ENCODE measurements at places on chromosomes 12 and 14.

GRCh38 chr12:49227713-49228112 lies 37.2 kb upstream of the TUBA1C start:
- no peak for DNase-seq

- no peak for DNase-seq
These were observed 3.3 kb downstream of the PPP1R3E start for GRCh38 chr14:23299211-23299957.

GRCh38 chr14:100413699-100414098 lies 90.6 kb downstream of the SLC25A47 start:
- DNase-seq: no peak

DNA sequence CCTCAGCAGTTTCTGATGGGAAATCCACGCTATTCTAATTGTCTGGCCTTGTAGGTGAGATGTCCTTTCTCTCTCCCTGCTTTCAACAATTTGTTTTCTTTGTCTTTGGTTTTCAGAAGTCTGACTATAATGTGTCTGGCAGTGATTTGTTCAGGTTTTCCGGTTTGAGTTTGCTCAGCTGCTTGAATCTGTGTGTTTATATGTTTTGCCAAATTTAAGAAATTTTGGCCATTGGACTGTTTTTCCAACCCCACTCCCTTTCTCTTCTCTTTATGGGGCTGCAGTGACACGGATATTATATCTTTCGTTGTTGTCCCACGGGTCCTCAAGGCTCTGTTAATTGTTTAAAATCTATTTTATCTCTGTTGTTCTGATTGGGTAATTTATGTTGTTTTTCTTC lies 105.0 kb downstream of the ADGRD1 start:
- no peak for DNase-seq

DNA sequence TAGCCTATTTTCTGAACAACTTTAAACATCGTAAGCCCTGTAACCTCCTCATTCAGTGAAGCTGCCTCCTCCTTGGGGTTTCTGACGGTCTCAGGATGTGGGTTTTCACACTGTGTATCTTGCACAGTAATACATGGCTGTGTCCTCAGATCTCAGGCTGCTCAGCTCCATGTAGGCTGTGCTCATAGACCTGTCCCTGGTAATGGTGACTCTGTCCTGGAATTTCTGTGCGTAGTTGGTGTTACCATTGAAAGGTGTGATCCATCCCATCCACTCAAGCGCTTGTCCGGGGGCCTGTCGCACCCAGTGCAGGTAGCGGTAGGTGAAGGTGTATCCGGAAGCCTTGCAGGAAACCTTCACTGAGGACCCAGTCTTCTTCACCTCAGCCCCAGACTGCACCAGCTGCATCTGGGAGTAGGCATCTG lies 980.5 kb downstream of the TMEM121 start:
- no peak for DNase-seq

DNA sequence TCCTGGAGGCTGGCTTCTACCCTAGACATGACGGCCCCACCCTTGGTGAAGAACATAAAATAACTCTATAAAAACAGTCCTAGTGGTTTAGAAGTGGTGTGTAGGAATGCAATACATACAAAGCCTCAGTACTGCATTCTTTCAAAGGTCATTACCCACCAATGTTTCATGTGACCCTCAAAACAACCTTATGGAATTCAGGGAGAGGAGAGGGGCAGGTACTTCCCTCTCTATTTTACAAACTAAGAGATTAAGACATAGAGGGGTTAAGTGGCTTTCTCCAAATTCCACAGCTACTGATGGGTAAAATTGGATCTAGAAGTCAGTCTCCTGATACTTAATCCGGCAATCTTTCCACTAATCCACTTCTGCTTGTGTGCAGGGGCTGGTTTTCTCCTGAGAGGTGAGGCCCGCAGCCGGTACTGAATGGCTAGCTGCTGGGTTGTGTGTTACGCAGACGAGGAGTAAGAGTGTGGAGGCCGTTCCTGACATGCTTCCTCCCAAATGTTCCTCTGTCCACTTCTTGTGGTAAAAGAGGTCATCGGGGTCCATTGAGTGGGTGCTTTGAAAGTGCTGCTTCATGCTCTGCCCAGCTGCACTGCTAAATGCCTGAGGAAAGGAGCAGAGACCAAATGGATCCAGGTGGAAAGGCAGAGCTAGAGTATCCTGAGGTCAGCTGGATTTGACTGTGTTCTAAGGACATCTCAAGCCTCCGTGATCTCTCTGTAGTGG lies 16.2 kb downstream of the SLC7A8 start:
- no peak for DNase-seq

DNA sequence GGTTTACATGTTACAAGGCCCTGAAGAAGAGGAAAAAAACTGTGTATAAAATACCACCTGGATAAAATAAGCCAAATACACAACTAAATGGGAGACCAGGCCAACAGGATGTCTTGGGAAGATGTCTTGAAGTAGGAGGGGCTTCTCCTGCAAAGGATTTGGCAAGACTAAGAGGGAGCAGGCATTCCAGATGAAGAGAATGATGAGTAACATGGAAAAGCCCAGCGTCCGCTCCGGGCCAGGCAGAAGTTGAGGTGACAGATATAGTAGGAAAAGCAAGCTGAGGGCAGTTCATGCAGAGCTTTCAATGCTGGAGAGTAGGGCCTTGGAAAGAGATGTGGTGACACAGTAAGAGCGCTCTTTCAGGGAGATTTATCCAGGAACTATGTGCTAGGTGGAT lies 16.1 kb upstream of the EIF4B start:
- DNase-seq: no peak

DNA sequence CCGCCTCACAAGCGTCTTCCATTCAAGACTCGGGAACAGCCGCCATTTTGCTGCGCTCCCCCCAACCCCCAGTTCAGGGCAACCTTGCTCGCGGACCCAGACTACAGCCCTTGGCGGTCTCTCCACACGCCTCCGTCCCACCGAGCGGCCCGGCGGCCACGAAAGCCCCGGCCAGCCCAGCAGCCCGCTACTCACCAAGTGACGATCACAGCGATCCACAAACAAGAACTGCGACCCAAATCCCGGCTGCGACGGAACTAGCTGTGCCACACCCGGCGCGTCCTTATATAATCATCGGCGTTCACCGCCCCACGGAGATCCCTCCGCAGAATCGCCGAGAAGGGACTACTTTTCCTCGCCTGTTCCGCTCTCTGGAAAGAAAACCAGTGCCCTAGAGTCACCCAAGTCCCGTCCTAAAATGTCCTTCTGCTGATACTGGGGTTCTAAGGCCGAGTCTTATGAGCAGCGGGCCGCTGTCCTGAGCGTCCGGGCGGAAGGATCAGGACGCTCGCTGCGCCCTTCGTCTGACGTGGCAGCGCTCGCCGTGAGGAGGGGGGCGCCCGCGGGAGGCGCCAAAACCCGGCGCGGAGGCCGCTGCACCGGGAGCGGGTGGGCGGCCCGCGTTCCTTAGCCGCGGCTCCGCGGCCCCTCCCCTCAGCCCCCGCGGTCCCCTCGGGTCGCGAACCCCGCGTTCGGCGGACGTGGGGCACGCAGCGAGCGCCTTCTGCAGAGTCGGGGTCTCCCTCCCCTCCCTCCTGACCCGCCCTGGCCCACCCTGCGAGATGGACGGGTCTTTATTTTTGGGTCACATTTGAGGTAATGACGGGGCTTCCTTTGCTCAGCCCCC lies at the start of gene UBC:
Gene UBC, minus strand, starts transcription at position 259 of the 847 bp plus-strand sequence. CDS start 879 bp downstream, outside the sequence.
- peak; percentile 86 for DNase-seq

- DNase-seq: no peak
These were observed 119.2 kb downstream of the GALC start for GRCh38 chr14:87873741-87874140.

DNA sequence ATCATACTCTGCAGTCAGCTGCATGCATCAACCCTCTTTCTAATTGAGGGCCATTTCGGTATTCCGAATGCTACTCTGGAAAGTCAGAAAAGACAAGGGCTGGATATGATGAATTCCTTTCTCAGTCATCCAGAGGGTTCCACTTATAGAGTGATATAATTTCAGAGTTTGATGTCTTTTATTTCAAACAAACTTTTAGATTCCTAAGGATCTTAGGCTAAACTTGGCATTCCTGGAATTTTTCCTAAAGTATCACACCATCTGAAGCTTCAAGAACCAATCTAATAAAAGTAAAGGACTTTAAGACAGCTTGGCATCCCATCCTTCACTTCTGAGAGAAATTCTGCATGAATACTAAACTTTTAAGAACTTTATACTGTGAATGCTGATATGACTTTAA lies 69.3 kb upstream of the KCNJ8 start:
- no peak for DNase-seq

GRCh38 chr12:118999107-118999506 lies 17.8 kb downstream of the SRRM4 start:
- DNase-seq: no peak

DNA sequence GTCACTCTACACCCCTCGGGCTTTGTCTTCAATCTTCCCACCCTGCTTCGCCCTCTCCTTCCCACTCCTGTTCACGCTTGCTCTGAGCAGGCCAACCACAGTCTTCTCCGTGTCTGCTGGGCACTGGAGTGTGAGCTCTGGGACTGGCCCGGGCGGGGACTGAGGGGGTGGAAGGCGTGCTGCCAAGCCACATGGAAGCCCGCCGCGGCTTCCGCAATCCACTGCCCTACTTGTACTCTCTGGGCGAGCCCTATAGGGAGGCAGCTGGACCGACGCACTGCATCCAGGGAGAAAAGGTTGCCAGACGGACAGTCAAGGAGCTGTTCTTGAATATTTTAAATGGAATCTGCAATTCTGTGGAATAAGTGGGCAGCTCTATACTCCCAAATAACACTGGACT lies 24.8 kb downstream of the GOLGA3 start:
- peak; percentile 11 for DNase-seq

- no peak for DNase-seq
These were observed 1.7 kb downstream of the KSR2 start for GRCh38 chr12:117967043-117967442.

DNA sequence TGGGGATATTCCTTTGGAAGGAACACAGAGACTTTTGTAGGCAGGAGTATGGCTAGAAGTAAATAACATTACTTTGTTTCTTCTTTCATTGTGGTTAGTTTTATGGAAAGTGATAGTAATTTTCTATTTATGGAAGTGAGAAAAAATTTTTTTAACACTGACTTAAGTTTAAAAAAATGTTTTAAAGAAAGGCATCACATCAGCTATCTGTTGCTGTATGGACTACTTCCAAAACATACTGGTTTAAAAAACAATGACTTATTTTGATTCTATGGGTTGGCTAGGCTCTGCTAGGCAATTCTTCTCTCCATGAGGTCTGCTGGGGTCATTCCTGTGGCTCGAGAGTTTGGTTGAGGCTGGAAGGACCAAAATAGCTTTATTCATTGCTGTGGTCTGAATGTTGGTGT lies 31.7 kb upstream of the SLC38A2 start:
- no peak for DNase-seq

DNA sequence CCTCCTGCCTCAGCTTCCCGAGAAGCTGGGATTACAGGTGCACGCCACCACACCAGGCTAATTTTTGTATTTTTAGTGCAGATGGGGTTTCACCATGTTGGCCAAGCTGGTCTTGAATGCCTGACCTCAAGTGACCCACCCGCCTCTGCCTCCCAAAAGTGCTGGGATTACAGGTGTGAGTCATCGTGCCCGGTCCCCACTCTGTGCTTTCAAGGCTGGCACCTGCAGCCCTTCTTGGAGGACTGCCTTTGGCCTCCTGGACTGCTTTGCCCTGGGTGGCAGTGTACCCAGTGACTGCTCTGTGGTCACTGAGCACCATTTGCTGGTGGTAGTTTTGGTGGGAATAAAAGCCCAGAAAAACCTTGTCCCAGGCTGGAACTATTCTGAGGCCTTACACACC lies 12.6 kb downstream of the DHRS1 start:
- no peak for DNase-seq

- DNase-seq: no peak
These were observed 114.9 kb downstream of the TMEM121 start for GRCh38 chr14:105641075-105641937.

DNA sequence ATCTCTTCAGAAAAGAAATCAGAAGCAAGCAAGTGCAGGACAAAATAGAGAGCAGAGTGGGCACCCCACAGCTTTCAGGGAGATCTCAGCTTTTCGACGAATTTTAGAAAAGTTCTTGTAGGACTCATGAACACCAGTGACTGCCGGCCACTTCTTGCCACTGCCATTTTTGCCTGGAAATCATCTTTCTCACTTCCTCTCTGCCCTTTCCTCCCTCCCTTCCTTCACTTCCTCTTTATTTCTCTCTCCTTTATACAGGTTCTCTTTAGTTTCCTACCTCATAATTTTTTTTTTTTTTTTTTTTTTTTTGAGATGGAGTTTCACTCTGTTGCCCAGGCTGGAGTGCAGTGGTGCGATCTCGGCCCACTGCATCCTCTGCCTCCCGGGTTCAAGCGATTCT lies 185.6 kb downstream of the APAF1 start:
- no peak for DNase-seq

GRCh38 chr14:61320806-61321384 lies 484 bp upstream of the PRKCH start:
- no peak for DNase-seq

GRCh38 chr14:67416810-67417209 lies 4.8 kb upstream of the PLEK2 start:
- DNase-seq: no peak

GRCh38 chr14:89649451-89650075 lies 232.5 kb upstream of the FOXN3 start:
- no peak for DNase-seq

DNA sequence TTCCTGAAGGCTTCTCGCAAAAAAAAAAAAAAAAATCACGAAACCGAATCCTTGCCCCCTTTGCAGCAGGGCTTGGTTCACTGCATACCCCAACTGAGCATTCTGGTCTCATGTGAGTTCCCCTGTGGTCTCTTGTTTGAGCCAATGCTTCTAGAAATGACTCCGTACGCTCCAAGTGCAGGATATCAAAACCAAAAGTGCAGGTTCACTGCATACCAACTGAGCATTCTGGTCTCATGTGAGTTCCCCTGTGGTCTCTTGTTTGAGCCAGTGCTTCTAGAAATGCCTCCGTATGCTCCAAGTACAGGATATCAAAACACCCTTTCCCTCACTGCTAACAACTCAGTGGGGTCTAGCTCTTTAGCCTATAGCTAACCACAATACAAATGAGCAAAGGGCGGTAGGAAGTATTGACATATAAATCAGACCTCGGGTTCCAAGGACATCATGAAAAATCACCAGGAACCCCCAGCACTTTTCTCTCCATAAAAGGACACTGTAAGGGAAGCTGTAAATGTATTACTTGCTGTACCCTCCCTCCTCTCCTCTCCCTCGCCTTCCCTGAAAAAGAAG lies 206.3 kb upstream of the NOS1 start:
- DNase-seq: no peak

GRCh38 chr12:75208856-75209811 lies 505 bp downstream of the KCNC2 start:
- no peak for DNase-seq

DNA sequence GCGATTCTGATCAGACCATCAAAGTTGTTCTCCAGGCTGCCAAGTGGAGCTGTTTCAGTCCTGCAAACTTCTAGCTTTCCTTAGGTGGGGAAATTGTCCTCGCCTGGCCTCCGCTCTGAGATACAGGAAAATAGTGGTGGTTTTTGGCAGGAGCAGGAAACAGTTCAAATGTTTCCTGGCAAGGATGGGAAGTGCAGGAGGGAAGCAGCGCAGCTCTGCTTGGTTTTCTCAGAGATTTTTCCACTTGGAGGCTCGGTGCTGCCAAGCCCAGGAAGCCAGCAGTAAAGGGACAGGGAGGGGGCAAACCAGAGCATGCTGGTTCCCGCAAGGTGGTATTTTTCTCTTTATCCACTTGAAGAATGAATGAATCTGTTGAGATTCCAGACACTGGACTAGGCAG lies 17.0 kb downstream of the TMEM63C start:
- no peak for DNase-seq

GRCh38 chr12:112121780-112122565 lies 3.4 kb upstream of the TRAFD1 start:
- DNase-seq: peak; percentile 53

GRCh38 chr12:79569679-79570078 lies 121.1 kb downstream of the PAWR start:
- no peak for DNase-seq

Data from AG09309 (cell line).